ENCODE measurements at places on chromosomes 11 and 22.

GRCh38 chr11:76700177-76701100, 29.9 kb upstream of the LRRC32 start:
- no peak for DNase-seq

DNA sequence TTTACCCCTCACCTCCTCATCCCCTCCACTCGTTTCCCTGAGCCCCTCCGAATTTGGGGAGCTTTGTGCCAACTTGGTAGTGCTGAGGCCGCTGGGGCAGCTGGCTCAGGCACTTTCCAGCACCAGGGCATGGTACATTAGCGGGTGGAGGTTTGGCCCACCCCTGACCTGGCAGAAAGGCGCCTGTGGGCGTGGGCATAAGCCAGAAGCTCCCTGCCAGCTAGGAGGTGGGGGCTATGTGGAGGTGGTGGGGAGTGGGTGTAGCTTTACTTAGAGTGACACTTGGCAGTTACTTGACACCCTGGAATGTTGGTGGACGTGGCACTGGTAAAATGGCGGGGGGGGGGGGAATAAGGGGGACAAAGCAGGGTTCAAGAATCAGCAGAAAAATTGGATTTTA, 10.3 kb upstream of the IGF2 start:
- DNase-seq: no peak

DNA sequence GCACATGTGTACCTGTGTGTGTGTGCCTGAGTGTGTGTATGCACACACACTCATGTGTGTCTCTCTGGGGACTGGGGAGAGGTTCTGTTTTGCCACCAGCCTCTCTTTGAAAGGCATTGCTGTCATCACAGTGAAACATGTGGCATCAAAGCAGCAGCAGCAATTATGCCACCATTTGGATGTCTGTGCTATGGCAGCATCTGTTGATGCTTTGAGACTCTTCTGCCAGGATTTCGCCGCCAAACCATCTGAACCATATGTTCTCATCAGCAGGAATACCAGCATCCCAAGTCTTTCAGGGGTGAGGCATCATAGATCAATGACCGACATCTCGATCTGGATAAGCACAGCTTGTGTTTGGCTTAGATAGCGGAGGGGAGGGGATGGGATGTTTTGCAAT, 168.6 kb downstream of the FAT3 start:
- no peak for DNase-seq

- DNase-seq: no peak
Observed at GRCh38 chr11:128483211-128483788, 104.1 kb downstream of the ETS1 start.

- DNase-seq: no peak
Observed at GRCh38 chr11:27357250-27357649, 5.8 kb downstream of the CCDC34 start.

- no peak for DNase-seq
Observed at GRCh38 chr22:44273175-44273574, 39.6 kb downstream of the SHISAL1 start.

DNA sequence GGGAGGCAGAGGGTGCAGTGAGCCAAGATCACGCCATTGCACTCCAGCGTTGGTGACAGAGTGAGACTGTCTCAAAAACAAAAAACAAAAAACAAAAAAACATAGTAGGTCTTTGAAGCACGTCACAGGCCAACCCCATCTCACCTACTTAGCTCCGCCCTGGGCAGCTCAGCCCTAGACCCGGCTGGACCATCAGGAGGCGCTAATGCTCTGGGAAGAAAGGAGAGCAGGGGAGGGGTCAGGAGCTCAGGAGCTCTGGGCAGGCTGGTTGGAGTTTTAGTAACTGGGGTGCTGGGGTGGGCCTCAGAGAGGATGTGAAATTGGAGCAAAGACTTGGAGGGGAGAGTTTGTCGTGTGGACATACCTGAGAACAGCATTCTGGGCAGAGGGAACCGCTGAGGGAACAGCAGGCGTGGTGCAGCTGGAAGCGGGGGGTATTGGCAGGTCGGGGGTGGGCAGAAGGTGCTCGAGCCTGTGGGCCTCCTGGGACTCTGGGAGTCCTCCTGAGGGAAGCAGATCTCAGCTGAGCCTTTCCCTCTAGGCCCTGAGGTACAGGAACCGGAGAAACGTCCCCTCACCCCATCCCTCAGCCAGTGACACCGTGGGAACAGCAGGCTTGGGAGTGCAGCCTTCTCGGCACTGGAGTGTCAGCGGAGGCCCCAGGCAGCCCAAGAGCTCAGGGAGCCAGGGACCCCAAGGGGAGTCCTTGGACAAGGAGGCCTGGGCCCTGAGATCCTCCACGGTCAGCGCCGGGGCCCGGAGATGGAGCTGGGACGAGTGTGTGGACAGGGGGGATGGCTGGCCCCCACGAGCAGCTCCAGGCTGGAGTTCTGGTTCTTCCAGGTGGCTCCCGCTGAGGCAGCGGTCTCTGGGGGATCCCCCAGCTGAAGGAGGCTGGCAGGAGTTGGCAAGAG, 2.2 kb upstream of the RPS6KA4 start:
- DNase-seq: peak; percentile 97

DNA sequence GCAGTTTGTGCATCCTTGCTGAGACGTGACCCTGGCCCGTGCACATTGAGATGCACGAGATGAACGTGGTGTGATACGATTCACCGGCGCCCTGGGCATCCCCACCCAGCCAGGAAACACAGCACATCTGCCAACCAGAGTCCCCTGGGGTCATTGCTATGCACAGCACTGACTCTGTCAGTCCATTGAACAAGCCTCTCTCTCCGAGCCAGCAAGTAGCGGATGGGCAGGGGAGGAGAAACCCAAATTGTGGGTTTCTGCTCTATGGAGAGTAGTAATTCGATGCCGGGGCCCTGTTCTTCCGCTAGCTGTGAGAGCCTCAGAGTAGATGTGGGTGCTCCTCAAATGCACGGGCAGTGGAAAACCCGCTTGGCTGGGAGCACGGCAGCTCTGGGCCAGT, 85.1 kb downstream of the ARHGAP8 start:
- peak; percentile 41 for DNase-seq

GRCh38 chr11:47400768-47401279, 7.6 kb upstream of the SLC39A13 start:
- DNase-seq: no peak

- DNase-seq: peak; percentile 29
Observed at GRCh38 chr11:111448831-111449557, 63.2 kb downstream of the BTG4 start.

DNA sequence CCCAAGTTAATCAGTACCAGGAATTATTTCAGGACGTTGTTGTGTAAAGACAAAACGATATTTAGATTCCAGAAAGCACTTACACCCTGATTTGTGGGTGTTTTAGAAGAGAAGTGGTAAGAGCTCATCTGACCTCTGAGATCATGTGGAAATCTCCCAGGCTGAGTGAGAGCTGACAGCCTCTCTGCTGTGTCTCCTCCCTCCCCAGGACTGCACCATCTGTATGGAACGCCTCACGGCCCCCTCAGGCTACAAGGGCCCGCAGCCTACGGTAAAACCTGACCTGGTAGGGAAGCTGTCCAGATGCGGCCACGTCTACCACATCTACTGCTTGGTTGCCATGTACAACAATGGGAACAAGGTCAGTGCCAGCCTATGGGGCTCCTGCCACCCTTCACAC, 20.0 kb downstream of the DTX4 start:
- no peak for DNase-seq

- no peak for DNase-seq
Observed at GRCh38 chr22:49613511-49614270, 214.0 kb downstream of the BRD1 start.
